ENCODE measurements at places on chromosomes 5 and 9. TPM values are rescaled to one million over a fixed set of nuclear protein-coding genes. Genes with fewer than 3 reads are reported as not detected.

PLPP7 gene
- total RNA-seq, result 0.54 TPM

TTC23L gene
- under 0.01 TPM for total RNA-seq

- H3K27ac ChIP-seq, result no peak overlapping the region
- no peaks in the 10 kb centered on the region for H3K4me1 ChIP-seq
- H3K27me3 ChIP-seq, result peaks cover 26% of the 10 kb centered on the region
- H3K36me3 ChIP-seq, result no peaks in the 10 kb centered on the region
- no peak overlapping the region for H3K4me3 ChIP-seq
Observed at GRCh38 chr5:173699966-173700365, 83.5 kb upstream of the BOD1 start.

- no peak overlapping the region for H3K4me3 ChIP-seq
- H3K36me3 ChIP-seq, result no peaks in the 10 kb centered on the region
- peak; percentile 62 for DNase-seq
- H3K27ac ChIP-seq, result no peak overlapping the region
- no peaks in the 10 kb centered on the region for H3K4me1 ChIP-seq
Observed at GRCh38 chr9:82810915-82811314, 252.0 kb downstream of the RASEF start.

DNA sequence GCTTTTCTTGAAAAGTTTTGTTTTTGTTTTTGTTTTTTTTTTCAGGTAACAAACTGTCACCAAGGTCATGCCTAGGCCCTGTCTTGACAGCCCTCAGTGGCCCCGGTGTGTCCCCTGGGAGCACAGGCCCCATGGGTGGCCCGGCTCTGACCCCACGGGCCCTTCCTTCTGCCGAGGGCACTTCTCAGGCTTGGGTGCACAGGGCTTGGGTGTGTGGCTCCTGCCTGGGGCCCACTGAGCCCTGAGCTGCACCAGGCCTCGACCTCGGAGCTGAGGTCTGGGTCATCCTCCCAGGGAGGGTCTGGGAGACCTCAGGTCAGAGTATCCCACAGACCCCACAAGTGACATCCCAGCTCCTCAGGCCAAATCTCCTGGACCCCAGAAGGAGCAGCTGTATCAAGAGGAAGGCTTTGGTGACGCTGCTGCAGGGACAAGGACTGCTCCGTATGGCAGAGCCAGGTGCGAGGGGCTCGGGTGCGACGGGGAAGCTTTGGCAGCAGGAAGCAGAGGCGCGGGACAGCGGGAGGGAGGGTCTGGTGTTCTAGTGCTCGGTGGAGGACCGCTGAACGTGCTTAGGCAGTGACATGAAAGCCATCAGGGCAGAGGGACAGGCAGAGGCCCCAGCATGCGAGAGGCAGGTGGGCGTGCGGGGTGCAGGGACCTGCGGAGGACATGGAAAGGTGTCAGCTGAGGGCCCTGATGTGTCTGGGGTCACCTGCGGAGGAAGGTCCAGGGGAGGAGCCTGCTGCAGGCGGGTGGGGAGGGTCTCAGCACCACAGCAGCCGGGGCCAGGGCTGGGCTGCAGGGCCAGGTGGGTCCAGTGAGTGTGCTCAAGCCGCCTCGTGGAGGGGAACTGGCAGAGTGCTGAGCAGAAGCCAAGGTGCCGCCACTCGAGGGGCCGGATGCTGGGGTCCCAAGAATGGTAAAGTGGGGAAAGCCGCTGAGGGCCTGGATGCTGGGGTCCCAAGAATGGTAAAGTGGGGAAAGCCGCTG is 18.4 kb upstream of the SLC9A3 start:
- no peak overlapping the region for H3K27ac ChIP-seq
- H3K4me3 ChIP-seq, result no peak overlapping the region
- no peak for DNase-seq
- no peaks in the 10 kb centered on the region for H3K36me3 ChIP-seq
- H3K4me1 ChIP-seq, result no peaks in the 10 kb centered on the region

All from IMR-90 (cell line).